Fibroblast of skin of right biceps (primary cell): ENCODE measurements at places on chromosomes 4 and X.

GRCh38 chr4:144709159-144709558 is 63.2 kb downstream of the HHIP start:
- peak; percentile 95 for DNase-seq

DNA sequence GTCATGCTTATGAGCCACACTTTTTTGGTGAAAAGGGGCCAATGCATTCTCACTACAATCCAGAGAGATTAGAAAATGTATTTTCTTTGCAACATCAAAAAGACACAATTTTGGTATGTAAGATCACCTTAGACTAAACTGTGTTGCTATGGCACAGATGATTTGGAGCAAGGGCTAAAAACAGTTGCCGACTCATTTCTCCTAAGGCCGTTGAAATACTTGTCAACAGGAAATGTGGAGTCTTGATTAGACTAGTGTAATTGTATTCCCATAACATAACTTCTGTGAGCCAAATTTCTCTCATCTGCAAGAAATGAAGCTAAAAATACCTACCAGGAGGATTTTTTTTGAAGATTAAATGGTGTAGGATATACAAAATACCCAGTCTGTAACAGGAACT is 2547.7 kb downstream of the ARAP2 start:
- DNase-seq: peak; percentile 5

GRCh38 chrX:115582616-115583495 is 21.9 kb downstream of the PLS3 start:
- no peak for DNase-seq

GRCh38 chrX:66602381-66602938 is 36.4 kb downstream of the EDA2R start:
- DNase-seq: no peak

DNA sequence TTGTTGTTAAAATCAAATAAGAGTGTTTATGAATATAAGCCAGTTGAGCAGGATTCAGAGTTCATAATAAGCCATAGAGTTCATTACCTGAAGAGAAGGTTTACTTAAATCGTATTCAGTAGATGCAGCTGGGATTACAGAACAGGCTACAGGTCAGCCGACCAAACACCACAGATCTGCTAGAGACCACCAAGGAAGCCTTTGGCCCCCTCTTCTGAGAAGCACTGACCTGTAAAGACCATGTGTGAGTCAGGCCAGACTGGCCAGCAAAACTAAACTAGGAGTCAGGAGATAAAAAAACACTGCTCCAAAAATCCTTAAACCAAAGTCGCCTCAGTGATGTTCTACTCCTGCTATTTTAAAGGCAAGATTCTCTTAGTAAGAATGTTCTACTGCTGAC is 1125.5 kb downstream of the FAT4 start:
- no peak for DNase-seq

DNA sequence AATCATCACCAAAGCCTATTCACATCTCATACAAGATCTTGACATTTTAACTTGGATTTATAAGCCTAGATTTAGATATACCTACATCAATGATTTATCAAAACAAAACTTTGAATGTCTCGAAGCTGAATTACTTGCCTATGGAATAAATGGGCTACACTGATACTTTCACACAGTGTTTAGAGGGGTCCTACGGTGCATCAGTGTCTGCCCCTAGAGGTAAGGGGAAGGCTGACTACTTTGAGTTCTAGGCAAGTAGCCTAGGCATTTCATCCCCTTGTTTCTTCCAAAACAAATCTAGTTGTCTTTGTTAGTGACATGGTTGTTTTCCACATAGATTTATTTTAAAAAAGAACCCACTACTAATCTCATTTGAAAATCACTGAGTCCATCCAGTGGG is 158.1 kb upstream of the ATOH1 start:
- no peak for DNase-seq

DNA sequence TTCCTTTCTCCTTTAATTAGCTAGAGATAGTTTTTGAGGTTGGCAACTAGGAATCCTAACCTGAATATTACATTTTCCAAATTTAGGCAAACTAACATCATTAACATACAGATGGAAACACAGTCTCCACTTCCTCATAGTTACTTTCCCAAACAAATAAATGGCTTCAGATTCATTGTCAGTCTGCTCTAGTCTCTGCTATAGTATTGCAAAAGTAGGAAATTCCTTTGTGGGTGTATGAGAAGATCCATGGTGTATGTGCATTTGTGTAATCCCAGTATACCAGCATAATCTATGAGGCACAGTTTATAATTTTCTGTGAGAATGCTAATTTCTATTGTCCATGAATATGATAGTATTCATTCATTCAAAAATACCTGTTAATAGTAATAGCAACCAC is 3.0 kb upstream of the NDP start:
- no peak for DNase-seq

GRCh38 chr4:86934147-86934770 is 552 bp upstream of the AFF1 start:
- DNase-seq: no peak

DNA sequence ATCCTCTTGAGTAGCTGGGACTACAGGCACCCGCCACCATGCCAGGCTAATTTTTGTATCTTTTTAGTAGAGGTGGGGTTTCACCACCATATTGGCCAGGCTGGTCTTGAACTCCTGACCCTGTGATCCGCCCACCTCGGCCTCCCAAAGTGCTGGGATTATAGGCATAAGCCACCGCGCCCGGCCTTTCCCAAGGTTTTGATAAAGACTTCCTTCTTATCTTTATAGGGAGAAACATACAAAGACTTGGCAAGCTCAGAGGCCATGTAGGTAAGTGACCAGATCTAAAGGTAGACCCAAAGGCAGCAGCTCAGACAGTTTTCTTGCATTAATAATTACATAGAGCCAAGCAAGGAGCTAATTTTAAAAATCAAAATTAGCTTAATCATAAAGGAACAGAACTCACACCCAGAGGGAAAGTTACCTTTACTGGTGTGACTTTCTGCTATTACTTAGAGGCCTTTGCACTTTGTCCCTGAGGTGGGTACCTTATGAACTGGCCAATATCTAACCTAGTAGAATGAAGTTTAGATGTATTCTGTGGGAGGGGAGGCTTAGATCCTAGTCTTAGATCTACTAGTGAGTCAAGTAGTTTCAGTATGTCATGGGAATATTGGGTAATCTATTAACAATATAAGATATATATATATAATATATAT is 67.3 kb downstream of the HPGD start:
- no peak for DNase-seq

- no peak for DNase-seq
Measured at GRCh38 chr4:17317526-17317925, 194.4 kb downstream of the QDPR start.

DNA sequence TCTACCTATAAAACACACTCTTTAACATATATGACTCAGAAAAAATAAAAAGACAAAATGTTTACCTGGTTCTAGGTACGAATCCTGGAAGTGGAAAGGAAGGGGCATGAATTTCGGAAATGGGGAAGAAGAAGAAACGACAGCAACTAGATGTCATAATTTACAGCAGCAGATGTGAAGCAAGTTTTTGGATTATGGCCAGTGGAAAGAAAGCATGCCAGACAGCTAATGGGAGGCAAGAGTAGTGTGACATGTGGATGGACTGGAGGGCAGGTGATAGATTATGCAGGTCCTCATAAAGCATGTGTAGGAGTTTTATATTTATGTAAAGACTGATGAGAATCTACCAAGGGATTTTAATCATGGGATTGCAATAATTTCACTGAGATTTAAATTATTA is 279.0 kb upstream of the TACR3 start:
- no peak for DNase-seq

DNA sequence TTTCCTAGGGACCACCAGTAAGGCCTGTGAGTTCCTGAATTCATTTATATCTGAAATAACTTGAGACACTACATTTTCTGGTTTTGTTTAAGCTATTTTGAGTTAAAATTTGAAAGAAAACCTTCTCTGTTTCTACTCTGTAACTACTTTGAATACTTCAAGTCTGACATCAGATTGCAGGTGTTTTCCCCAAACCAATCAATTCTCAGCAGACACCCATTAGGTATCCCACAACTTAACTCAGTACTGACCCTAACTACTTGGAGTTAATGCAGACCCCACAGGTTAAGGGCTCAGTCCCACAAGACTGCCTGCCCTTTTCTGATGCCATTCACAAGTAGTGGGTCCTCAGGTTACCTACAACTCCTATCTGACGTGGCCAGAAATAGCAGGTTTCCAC is 1100.0 kb upstream of the SLIT2 start:
- DNase-seq: no peak

DNA sequence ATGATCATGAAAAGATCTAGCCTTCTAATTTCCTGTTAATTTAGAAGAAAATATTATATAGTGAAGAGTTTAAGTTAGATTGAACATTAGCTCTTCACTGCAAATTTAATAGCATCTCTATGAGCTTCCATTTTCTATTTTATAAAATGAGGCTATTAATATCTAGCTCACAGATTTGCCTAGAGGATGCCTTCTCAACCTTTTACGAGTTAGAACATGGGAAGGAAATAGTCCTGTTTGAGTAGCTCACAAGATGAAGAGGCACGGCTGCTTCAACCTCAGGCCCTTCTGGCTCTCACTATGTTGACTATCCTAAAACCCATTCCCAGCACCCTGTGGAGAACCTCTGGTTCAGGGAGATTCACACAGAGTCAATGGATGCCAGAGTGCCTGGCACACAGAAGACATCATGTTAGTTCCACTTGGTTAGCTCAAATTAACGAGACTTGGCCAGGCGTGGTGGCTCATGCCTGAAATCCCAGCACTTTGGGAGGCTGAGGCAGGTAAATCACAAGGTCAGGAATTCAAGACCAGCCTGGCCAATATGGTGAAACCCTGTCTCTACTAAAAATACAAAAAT is 97.9 kb upstream of the GUCY1A1 start:
- no peak for DNase-seq

DNA sequence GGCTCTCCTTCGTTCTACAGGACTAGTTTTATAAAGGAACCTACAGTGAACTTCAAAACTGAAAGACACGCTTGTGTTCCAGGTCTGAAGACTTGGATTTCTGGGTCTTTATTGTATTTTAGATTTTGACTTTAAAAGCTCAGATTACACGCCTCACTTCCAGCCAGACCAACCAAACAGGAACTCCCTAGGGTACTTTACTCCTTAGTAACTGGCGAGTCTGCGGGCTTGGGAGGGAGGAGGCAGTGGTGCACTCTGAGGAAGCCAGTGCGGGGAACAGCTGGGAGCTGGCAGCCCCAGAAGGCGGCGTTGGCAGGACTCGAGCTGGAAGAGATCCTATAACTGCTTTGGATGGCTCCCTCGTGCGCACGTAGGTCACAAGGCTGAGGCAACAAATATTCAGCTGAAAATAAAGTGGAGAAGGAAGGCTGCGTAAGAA is 391 bp upstream of the PHKA1 start:
- peak; percentile 41 for DNase-seq

GRCh38 chr4:70280567-70280966 is 38.2 kb downstream of the CSN3 start:
- no peak for DNase-seq

- DNase-seq: no peak
Measured at GRCh38 chrX:147226801-147227200, 412.3 kb upstream of the CXorf51A start.

DNA sequence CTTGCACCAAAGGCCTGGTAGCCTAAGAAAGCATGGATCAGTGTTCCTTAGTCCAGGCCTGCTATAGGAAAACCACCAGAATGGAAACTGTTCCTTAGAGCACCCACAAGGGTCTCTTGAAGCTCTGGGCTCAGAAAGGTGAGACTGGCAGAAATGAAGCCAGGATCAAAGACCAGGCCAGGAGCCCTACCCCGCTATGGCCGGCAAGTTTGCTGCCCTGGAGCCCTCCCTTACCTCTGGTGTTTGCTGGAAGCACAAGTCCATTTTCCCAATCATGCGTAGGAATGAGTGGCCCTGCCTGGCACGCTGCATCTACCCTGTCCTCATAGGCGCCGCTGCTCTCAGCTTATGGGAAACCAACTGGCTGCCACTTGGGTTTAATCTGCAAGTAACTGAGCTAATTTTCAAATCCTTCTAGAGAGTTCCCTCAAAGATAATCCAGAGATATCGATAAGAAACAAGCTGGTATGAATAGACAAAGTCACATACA is 37.4 kb downstream of the BCOR start:
- no peak for DNase-seq

DNA sequence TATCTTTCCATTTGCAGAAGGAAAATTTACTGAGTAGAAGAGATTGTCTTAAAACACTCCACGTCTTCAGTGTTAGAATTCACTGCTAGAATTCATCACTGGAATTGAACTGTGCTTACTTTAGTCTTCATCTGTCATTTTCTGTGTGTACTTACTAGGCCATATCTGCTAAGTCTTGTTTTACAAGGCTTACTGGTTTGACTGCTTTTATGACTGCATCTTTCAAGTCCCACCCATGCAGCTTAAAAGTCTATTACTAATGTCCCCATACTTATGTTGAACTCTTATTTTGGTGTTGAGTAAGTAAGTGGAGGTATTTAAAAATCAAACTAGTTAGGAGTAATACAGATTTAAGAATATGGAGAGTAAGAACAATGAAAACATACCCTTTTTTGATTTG is 14.6 kb downstream of the CLCN3 start:
- DNase-seq: no peak

- DNase-seq: no peak
Measured at GRCh38 chr4:29240641-29241040, 1479.5 kb upstream of the PCDH7 start.

GRCh38 chr4:7186516-7187167 is 5.7 kb upstream of the SORCS2 start:
- DNase-seq: no peak

DNA sequence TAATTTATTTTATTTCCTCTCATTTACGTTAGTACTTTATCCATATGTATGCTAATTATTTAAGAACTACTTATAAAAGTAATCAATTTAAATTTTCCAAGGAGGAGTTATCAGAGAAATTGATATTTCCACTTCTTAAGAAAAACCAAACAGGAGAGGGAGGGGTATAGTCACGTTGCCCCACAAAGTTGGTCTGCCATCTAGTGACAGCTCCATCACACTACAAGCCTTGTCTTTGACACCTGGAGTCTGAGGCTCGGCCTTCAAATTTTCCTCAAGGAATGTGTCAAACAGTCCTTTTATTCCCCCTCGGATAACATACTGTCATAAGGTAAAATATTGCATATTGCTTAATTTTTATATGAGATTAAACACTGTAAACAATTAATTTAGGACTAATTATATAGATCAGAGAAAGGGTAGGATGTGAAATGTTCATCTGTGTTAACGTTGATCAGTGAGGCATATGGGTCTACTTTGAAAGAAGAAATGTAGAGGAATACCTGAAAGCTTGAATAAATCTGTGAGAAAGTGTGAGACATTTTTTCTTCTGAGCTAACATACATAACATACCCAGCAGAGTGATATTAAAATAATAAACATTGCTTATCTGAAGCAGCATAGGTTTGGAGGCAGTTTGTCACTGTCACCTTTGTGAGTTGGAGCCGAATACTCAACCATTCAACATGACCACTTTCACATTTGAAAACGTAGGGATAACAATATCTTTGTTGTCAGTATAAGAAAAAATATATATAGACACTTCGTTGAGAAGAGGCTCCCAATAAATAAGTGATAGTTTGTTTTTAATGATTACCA is 114.4 kb downstream of the GLRA3 start:
- DNase-seq: peak; percentile 55

GRCh38 chr4:22859318-22859717 is 166.6 kb downstream of the GBA3 start:
- DNase-seq: no peak

- no peak for DNase-seq
Measured at GRCh38 chr4:82901183-82901718, 716 bp downstream of the THAP9 start.
